Substantia nigra (tissue), 51 donors: ENCODE measurements at places on chromosomes 7 and 10.

DNA sequence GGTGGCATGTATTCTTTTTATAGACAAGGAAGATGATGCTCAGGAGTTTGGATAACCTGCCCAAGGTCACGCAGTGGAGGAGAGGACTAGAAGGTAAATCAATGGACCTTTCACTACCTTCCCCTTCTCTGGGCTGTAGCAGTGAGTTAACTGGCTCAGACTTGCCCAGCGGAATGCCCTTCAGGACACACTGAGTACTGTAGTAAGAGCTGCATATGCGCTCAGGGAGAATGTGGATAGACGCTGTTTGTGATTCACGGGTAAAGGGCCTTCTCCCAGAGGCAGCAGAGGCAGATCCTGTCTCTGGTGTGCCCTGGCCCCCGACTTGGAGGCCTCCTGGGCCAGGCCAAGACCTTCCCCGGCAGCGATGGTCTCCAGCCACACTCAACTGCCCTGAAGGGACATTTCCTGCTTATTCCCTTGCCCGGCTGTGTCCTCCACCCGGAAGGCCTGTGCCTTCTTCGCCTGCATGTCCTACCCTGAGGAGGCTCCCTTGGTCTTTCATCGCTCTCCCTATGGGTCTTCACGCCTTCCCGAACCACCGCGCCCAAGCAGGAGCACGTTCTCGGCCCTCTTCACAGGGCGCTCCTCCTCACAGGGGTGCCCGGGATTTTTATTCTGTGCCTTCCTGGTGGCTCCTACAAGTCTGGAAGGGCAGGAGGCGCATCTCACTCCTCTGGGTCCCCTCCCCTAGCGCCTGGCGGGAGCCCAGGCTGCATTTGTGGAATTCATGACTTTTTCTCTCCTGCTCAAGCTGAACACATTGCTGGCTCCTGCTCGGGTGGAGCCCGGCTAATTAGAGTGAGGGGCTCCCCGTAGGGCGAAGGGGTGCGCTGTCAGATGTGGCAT, 1.8 kb upstream of the IKZF1 start:
- no peak for DNase-seq

- no peak for DNase-seq
These were observed 30.8 kb downstream of the TM9SF3 start for GRCh38 chr10:96556003-96556402.

- DNase-seq, result no peak
These were observed 43.2 kb upstream of the GDF10 start for GRCh38 chr10:47256751-47257336.

DNA sequence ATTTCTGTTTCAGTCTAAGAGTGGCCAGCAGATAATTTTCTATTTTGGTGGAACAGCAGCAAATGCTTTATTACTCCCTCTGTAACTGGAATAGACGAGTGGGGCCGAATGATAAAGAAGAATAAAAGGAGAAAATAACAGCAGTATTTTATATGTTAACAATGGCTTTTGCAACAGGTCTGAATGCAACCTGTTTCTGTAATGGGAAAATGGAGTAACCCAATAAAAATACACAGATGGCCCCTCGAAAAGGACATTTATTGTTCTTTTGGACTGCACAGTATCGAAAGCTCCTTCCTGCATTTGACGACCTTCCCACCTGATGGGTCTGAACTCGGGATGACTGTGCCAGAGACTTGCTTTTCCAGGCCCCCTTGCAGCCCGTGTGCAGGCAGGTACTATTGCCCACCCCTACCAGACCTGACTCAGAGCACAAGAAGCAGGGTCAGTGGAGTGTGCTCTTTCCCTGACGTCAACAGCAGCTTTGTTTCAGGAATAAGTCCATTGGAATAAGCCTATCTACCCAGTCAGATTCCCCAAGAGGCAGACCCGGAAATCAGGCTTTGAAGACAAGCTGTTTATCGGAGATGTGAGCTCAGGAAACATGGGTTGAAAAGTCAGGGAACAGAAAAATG, 306.5 kb upstream of the NEBL start:
- DNase-seq, result no peak

DNA sequence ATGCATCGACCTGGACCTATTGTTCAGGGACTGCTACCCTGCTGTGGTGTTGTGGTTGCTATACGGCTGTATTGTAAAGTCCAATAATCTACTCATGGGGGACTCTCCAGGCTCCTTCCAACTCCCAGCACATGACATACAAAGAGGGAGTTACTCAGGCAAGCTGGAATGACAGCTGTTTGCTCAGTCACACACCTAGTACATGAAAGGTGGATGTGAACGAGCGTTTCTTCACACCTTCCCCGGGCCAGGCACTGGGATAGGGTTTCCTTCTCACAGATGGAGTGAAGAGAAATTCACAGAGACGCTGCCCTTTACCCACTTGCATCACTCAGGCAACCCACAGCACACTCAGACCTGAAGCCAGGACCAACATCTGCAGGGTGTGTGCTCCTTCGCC, 215.7 kb downstream of the TNS3 start:
- DNase-seq, result no peak

DNA sequence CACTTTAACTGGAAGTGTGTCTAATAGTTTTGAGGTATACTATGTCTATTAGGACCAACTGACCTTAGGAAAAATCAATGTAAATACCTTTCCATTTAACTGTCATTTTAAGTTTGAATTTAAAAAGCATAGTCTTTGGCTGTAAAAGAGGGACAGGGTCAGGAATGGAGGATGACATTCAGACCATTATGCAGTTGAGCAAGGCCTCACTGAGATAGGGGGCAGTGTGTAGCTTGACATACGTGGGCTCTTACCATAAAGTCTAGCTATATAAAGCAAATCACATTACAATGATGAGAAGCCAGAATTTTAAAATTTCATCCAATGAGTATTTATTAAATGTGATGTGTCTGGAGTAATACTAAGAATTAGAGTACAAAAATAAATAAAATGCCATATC, 17.9 kb downstream of the PALS2 start:
- no peak for DNase-seq

DNA sequence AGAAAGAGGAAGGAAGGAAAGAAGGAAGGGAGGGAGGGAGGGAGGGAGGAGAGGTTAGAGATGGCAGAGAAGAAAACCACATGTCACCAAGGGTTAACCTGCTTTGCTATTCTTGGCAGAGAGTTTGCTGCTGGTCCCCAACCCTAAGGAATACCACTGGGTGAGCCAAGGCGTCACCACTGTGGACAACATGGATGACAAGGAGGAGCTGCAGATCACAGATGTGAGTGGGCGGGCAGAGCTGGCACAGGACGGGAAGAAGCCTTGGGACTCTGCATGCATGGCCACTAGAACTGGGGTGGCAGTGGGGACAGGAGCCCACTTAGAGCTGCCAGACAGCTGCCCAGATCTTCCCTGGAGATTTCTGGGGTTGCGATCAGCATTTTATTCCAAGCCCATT, 17.2 kb upstream of the MYH16 start:
- no peak for DNase-seq

DNA sequence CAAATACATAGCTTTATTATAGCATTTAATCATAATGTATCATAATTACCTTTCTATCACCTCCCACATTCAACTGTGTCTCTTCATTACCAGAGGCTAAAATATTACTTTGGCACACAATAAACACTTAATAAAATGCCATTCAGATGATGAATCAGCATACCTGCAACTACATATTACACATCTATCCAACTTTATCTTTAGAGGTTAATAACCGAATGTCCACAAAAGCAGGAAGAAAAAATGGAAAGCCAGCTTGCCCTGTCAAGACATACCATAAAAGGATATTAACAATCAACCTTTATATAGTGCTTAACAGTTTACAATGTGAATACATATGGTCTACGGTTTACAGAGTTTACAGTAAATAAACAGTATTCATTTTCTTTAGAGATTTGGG, 12.7 kb downstream of the CACUL1 start:
- DNase-seq, result no peak

- no peak for DNase-seq
These were observed 122.0 kb downstream of the MARCHF5 start for GRCh38 chr10:92413011-92413410.

DNA sequence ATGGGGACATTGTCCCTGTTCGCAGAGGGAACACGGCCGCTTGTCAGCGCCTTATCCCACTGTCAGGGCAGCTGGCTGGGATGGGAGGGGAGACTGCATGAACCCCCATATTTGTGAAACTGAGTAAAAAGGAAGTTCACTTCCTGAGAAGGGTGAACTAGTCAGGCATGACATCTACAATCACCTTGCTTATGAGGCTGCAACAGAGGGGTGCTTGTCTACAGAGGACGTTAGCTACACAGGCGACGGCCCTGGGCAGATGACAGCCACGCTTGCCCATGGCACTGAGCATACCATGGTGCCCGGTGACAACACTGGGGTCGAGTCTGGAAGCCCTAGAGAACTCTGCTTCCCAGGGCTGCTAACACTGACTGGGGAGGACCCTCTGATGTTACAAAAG, 46.0 kb upstream of the KDM7A start:
- no peak for DNase-seq

GRCh38 chr7:4093483-4093882, 588.6 kb upstream of the FOXK1 start:
- no peak for DNase-seq

DNA sequence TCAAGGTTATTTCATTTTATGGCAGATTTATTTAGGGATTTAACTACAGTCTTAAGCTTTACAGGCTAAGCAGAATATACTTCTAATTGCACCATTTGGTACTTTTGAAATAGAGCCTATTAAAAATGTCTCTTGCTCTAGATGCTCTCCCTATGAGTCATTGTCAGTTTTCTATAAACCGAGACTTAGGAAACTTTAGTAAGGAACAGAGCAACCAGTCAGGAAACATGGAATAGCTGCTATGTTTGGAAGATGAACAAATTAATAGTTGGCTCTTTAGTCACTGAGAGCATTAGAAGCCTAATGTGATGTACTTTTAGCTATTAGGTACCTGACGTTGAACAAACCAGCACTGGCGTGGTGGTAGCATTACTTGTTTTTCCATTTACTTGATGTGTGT, 35.3 kb downstream of the INPP5F start:
- no peak for DNase-seq

- no peak for DNase-seq
These were observed 47.0 kb downstream of the RGS10 start for GRCh38 chr10:119495545-119495944.

- no peak for DNase-seq
These were observed 35.0 kb downstream of the AUTS2 start for GRCh38 chr7:69633122-69633831.

DNA sequence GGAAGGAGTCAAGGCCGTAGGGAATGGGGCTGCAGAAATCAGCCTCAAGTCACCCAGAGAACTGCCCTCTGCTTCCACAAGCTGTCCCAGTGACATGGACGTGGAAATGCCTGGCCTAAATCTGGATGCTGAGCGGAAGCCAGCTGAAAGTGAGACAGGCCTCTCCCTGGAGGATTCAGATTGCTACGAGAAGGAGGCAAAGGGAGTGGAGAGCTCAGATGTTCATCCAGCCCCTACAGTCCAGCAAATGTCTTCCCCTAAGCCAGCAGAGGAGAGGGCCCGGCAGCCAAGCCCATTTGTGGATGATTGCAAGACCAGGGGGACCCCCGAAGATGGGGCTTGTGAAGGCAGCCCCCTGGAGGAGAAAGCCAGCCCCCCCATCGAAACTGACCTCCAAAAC, 50.2 kb upstream of the PDCD4 start:
- no peak for DNase-seq

DNA sequence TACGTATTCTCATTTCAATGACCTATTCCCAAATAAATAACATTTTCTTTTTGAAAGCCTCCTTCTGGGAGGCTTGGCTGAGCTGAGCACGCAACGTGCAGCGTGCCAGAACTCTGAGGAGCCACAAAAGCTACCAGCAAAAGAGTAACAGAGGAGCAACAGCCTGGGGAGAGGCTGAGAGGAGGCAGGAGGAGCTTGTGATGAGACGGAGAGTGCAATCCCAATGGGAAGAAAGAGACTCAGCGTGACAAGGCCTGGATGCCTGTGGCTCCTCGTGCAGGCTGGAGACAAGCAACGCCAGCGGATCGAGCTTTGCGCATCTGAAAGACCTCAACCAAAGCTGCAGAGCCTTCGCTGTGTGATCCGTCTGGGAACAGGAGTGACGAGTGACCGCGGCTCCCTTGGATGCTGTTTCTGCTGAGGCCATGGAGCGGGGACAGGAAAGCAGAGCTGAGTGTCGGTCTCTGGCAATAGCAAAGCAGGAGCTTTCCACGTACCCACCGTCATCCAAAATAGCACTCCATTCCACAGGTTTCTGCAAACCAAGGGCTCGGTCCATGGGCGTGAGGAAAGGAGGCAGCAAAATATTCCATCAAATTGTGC, 171.7 kb upstream of the PFKP start:
- peak; percentile 7 for DNase-seq

DNA sequence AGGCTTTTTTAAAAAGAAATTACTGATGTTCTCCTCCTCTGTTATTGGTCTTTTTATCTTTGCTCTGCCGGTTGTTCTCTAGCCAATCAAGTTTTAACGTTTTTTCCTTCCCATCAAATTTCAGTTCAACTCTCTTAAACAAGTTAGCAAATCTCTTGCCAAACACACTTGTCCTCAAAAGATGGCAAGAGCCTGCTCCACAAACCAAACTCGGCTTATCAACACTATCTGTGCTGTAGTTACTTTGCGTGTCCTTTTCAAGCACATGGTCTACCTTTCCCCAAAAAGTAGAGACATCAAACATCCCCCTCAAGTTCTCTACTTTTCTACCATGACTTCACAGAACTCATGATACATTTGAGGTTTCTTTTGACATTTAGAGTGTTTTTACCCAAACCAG, 71.3 kb downstream of the OSBPL3 start:
- no peak for DNase-seq

DNA sequence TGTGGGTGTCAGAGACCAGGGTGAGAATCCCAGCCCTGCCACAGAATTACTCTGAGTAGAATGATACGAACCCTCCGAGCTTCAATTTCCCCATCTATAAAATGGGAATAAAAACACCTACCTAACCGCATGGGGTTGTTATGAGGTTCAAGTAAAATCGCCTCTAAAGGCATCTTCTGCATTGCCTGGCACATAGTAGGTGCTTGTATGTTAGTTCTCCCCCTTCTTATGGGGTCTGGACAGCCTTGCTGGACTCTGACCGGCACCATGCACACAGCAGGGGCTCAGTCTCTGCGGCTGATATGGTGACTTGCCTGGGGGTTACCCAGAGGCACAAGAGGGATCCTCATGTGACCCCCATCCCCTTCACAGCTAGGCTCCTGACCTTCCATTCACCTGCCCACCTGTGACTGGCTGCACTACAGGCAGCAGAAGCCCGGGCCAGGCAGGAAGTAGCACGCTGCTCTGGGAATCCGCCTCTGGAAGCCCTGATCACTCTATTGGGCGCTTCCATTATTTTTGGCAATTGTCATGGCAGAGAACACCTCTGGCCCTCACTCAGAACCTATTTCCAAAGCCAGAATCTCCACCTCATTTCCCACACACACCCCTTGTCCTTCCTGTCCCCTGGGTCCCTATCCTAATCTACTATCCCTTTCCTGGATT, 6.0 kb downstream of the SH3PXD2A start:
- DNase-seq, result no peak
